ENCODE measurements at places on chromosomes 16 and 17.
A peak's percentile ranks its signal among the peaks of the same experiment; 100 is the strongest.

DNA sequence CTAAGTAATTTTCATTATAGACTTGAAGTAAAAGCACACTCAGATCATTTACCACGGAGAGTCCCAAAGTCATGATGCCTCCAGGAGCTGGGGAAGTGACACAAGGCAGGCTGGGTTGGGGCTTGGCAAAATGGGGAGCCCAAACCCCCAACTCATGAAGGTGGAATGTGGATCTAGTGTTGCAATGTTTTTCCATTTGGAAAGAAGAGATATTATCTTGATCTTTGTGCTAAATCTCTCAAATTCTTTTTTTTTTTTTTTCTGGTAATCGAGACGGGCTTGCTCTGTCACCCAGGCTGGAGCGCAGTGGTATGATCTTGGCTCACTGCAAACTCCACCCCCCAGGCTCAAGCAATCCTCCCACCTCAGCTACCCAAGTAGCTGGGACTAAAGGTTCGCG, 7.5 kb upstream of the KCNG4 start:
- no peak for DNase-seq

DNA sequence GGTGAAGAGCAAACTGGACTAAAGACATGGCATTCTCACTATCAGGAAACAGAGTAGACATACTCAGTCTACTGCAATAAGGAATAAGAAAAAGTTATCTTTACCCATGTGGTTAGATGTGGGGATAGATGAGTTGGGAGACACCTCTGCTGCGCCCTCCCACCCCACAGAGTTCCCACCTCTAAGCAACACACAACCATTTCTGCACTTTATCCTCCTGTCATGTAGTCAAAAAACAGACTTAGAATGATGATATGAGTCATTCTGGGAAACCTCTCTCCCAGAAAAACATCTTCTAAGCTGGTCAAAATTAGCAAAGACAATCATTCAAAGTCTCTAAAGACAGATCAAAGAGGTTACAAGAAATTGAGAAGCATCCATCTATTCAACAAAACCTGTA, 94.9 kb downstream of the CACNG1 start:
- DNase-seq = no peak

DNA sequence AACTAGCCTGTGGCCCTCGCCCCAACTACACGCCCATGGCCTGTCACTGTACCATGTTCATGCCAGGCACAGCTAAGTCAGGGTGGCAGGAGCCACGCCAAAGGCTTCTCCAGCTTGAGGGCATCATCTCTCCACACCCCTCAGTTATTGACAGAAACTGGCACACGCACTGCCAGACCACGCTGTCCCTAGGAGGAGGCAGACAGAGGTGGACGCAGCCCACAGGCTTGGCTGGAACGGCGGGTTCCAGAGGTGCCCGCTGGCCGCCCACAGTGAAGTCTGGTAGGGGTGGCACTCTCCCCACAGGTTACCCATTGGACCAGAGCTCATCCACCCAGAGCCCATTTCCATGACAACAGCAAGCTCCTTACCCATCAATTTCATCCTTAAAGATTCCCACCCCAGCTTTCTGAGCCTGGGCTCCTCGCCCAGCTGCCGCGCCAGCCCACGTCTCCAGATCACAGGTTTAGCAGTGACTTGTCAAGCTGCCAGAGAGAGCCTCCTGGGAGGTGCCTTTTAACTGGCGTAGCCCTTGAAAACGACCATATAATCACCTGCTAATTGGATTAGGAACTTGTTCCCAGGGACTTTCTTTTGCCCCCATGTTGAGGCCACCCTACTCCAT, 27.9 kb downstream of the RPRML start:
- DNase-seq = no peak

DNA sequence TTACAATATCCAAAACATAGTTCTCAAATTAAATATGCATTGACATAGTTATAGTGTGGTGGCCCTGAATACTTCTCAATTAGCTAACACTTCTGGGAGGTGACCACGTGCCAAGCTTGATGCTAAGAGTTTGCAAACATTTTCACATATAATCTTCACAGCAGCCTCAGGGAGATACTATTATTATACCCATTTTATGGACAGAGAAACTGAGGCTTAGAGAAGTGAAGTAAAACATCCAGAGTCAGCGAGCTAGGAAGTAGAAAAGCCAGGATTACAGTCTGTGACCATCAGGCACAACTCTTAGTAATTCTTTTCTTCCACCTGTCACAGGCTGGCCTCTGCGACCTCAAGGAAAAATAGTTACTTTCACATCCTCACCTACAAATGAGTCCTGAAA, 102.2 kb upstream of the IRX6 start:
- DNase-seq = no peak

DNA sequence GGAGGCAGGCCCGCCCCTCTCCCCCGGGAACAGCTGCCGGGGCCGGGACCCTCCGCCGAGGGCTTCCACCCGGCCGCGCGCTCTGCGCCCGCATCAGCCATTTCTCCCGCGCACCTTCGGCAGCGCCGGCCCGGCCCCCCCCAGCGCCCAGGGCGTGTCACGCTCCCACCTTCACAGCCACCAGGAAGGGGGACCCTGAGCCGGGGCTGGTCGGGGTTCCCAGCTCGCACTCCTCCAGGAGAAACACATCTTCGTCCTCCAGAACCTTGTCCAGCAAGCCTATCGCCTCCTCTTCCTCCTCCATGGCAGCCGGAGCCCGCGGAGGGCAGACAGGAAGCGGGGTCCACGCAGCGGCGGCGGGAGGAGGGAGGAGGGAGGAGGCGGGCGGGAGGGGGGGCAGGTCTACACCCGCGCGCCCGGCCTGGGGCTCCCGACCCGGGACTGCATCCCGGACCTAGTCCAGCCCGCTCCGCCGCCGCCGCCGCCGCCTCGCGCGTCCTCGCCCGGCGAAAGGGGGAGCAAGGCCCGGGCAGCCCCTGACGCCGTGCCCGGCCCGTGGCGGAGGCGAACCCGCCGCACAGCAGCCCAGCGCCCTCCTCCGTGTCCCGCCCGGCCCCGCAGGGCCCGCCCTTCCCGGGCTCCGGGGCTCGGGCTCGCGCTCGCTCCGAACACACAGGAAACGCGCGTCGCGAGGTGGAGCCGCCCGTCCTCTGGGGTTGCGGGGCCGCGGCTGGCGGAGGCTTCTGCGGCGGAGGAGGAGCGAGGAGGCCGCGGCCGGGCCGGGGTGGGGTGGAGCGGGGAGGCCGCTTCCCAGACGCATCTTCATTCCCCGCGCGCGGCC, 70.8 kb downstream of the ABR start:
- no peak for DNase-seq

GRCh38 chr17:81902023-81902652, at the start of gene NPB:
NPB (plus strand) TSS chr17:81902238; CDS start chr17:81902278, 40 bp downstream.
- no peak for DNase-seq

DNA sequence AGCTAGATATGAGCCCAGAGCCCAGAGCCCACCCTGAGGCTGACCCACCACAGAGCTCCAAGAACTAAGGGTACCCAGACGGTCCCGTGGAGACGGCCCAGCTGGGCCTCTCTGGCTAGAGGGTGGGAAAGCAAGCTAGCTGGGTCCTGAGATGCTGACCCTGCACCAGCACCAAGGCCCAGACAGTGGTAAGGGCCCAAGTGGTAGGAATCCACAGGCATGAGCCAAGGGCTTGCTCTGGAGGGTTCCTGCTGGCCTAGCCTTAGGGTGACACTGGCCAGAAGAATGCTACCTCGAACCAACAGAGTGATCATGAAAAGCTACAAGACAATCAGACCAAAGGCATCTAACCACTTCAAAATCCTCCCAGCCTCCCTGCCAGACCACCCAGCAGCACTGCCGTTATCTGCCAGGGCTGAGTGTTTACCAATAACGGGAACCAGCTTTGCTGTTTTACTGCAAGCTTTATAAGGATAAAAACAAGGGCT, 13.2 kb downstream of the HIC1 start:
- no peak for DNase-seq

- no peak for DNase-seq
These were observed at the start of gene ZNF205 for GRCh38 chr16:3112058-3112880. ZNF205 (plus strand) TSS chr16:3112586; CDS start chr16:3113431, 845 bp downstream.

- no peak for DNase-seq
These were observed 41.0 kb upstream of the KSR1 start for GRCh38 chr17:27415120-27415795.

GRCh38 chr16:48157794-48158193, 2.0 kb upstream of the ABCC12 start:
- no peak for DNase-seq

- DNase-seq = no peak
These were observed 4.3 kb upstream of the SH2B1 start for GRCh38 chr16:28859326-28859725.

DNA sequence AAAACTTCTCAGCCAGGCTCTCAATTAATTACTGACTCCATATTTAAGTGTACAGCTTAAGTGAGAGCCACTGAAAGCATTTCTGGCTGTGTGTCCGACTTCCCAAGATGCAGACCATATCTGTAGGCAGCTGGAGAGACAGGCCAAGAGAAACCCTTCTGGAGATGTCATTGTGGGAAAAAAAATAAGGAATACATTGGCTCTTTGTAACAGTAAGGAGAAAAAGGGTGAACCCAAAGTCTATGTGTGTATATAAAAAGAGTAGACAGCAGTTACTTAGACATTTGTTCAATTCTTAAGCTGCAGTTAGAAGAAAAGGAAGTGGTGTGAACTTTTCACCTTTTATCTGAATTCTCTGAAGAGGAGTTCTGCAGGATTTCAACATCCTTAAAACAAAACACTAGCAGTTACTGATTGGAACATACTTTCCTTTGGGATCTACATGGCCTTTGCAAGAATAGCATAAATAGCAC, 21.7 kb downstream of the FAM117A start:
- DNase-seq = peak; percentile 77

DNA sequence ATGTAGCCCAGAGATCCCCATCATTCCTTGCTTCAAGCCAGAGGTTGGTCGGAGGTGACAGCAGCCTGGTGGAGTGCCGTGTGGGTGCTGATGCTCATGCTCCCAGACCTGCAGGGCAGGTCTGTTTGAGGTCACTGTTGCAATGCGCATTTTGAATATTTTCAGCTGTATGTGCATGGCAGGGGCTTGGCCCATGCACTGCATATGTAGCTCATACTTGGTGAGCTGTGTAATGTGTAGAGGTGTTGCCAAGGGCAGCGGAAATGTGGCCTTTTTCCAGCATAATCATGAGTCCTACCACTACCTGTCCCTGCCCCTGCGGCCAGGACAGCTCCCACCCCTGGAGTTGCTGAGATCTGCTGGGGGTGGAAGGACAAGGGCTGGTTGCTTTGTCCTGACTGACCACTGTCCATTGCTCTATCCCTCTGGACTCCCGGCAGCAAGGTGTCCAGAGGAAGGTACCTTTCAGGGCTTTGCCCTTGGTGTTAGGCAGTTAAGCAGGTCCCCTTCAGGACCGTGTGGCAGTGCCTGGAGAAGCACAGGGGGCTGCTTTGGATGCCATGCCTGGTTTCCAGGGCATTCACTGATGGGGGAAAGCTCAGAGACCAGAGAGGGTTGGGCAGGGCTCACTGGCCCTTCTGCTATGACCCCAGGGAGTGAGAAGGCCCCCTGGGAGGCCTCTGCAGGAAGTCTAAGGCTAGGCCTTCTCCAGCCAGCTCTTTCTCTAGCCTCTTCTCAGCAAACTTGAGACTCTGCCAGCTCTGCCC, 215.2 kb downstream of the NTN1 start:
- no peak for DNase-seq

- DNase-seq = no peak
These were observed 1.2 kb upstream of the TMEM88 start for GRCh38 chr17:7853691-7854038.

DNA sequence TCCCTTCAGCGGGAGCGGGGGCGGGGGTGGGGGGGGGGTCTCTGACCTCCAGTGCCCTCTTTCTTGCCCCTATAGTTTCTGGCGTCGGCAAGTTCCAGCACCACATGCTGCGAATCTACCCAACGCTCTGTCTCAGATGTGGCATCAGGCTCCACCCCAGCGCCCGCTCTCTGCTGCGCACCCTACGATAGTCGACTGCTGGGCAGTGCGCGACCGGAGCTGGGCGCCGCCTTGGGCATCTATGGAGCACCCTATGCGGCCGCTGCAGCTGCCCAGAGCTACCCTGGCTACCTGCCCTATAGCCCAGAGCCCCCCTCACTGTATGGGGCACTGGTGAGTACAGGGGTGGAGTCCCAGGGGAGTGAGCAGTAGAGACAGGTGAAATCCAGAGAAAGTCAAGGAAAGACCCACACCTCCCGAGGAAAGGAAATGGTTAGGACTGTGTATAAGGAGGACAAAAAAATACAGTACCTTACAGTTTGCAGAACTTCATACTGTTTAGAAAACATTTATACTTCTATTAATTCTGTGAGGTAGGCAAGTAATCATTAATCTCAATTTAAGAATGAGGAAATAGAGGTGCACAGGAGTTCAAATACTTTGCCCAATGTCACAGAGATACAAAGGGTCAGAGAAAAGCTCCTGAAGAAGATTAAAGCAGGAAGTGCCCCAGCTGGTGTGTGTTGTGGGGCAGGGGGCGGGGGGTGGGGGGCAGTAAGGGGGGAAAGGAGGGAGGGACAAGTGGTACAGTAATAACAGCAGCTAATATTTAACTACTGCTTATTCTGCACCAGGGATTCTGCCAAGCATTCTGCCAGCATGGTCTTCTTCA, 2.5 kb downstream of the IRX6 start:
- DNase-seq = no peak

DNA sequence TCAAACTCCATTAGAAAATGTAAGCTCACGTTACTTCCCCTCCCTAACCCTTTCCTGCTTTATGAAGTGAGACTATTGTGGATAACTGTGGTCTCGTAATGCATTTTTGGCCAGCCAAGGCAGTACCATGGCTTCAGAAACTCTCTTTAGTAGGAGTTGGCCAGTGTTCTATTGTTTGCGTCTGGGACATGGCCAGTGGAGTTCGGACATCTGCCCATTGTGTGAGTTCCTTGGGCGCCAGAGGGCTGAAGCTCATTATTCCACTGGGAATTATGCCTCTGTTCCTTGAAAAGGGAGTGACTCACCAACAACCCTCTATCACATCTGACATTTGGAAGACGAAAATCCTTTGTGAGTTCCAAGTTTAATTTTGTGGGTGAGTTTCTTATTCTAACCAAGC, 319.5 kb upstream of the SOX9 start:
- no peak for DNase-seq

DNA sequence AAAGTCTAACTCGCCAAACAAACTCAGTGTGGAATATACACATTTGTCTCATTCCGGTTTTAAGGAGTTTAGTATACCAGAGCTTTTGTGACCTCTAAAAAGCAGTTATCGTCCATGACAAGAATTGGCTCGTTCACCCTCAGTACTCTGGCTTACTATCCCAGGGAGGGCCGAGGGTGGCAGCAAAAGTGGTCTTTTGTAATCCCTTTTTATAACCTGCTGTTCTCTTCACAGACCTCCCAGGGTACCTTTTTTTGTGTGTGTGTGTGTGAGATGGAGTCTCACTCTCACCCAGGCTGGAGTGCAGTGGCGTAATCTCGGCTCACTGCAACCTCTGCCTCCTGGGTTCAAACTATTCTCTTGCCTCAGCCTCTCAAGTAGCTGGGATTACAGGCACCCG, 8.9 kb downstream of the NMT1 start:
- no peak for DNase-seq

GRCh38 chr17:72985882-72986720, 106.4 kb downstream of the SLC39A11 start:
- peak; percentile 61 for DNase-seq

All from foreskin melanocyte (primary cell).